Osteocyte (in vitro differentiated cells): ENCODE measurements at places on chromosomes 12 and 14. TPM values are rescaled to one million over a fixed set of nuclear protein-coding genes. Genes with fewer than 3 reads are reported as not detected.

GRCh38 chr12:96194971-96195844 is 1.0 kb downstream of the ELK3 start:
- no peak for DNase-seq

The BDKRB2 gene
- total RNA-seq = 0.31 and 0.40 TPM in 2 replicates

GRCh38 chr14:88281447-88281846 is 41.6 kb downstream of the KCNK10 start:
- no peak for DNase-seq

DNA sequence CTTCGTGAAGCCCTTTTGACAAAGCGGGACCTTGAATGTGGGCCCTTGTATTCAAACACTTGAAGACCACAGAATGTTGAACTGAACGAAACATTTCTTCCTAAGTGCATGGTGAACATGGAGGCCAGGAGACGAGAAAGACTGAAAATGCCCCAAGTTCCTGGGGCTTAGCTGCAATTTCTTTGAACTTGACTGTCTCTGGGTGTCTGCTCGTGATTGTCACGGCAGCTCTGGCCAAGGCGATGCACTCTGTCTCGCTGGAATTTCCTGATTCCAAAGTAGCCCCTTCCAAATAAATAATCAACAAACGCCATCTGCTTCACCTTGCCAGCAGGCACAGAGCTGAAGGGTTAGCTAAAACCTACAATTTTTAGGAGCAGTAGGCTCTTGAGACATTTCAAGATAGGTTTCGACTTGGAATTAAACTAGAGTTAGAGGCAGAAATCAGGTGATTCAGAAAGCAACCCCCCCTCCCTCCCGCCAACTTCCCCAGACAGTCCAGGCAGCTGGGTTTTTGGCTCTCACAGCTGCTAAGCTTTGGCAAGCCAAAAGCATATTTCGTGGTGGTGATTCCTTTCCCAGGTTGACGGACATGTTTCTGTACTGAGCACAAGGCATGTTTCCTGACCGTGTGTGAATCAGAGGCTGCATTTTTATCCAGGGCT is 13.5 kb upstream of the IRF2BPL start:
- no peak for DNase-seq

GRCh38 chr12:33529031-33529430 is 89.4 kb upstream of the SYT10 start:
- no peak for DNase-seq

- DNase-seq = no peak
Observed at GRCh38 chr12:82279536-82280058, 78.6 kb downstream of the CCDC59 start.

DNA sequence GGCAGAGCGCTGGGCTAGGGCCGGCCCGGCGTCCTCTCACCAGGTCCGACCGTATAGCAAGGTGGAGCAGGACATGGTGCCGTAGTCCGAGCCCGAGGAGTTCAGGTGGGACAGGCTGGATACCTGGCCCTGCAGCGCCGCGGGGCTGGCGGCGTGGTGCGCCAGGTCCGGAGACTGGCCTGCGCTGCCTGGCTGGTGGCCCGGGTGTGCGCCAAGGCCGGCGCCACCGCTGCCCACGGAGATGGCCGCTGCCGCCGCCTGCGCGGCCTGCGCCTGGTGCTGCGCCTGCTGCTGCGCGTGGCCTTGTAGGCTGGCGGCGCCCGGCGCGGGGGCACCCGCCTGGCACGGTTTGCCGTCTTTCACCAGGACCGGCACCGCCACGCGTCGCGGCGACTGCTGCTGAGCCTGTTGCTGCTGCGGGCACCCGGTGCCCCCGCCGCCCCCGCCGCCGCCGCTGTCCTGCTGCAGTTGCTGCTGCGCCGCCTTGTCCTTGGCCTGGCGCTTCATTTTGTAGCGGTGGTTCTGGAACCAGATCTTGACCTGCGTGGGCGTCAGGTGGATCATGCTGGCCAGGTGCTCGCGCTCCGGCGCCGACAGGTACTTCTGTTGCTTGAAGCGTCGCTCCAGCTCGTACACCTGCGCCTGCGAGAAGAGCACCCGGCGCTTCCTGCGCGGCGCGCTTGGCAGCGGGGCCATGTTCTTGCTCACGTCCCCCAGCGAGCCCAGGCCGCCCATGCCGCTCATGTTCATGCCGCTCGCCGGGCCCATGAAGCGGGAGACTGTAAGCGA is 2.6 kb downstream of the NKX2-1 start:
- peak; percentile 69 for DNase-seq

- no peak for DNase-seq
Observed at GRCh38 chr12:76692846-76693245, 71.1 kb upstream of the ZDHHC17 start.

DNA sequence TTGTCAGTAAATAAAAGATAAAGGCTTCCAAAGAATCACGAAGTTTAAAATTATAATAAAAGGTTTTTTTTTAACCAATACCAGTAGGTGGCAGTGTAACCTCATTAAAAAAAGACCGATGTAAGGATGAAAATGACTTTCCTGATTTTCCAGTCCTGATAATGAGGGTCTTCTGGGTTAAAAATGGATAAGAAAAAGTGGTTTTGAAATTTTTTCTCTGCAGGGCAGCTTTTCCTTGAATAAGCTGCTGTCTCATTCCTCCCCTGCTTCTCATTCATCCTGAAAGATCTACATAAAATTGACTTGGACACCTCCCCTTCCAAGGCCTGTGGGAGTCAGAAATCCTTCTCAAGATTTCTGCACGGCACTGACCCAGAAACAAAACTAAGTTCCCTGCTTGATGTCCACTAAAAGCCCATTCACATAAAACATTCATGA is 58.9 kb upstream of the FBXO33 start:
- no peak for DNase-seq

DNA sequence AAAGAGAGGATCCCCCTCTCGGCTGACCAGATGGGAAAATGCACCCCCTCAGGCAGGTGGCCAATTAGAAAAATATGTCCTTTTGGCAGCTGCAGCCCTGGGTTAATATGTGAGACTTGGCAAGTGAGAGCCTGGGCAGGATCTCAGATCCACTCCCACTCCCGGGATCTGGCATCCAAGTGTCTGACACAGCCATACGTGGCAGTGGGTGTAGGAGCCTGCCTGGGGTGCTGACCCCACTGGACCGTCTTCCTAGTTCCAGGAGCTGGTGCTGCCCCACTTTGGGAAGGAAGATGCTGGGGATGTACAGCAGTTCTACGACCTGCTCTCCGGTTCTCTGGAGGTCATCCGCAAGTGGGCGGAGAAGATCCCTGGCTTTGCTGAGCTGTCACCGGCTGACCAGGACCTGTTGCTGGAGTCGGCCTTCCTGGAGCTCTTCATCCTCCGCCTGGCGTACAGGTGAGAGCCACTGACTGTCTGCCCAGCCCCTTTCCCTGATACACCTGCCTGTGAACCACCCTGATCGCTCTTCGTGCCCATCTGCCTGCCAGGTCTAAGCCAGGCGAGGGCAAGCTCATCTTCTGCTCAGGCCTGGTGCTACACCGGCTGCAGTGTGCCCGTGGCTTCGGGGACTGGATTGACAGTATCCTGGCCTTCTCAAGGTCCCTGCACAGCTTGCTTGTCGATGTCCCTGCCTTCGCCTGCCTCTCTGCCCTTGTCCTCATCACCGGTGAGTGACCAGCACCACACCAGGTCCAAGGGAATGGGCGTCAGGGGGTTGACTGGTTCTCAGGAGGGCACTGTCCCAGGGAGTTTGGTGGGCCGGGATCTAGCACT is 5.8 kb downstream of the NR4A1 start:
- DNase-seq = no peak

GRCh38 chr12:67534681-67535080 is 113.9 kb upstream of the DYRK2 start:
- DNase-seq = no peak

- no peak for DNase-seq
Observed at GRCh38 chr14:40232302-40232701, 800.1 kb upstream of the FBXO33 start.

The TAS2R43 gene
- total RNA-seq = 0.86 and 1.0 TPM in 2 replicates

The RPL10L gene
- not detected in 2 replicates for total RNA-seq

The TSHR gene
- total RNA-seq = not detected in 2 replicates

DNA sequence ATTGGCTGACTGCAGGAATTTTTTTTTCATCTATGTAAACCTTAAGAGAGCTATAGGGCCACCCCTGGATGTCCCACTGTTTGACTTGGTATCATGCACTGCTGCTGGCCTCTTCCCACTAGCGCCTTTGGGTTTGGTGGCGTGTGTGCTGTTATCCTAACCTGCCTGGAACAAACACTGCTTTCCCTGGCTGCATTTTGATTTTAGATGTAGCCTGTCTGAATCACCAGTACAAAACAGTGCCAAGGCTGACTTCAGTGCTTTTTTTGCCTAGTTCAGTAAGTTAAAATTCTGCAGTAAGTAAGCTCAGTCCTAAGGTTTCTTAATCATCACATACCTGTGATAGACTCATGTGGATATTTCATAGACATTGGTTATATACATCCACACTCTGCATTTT is 99.2 kb downstream of the EML1 start:
- DNase-seq = no peak

- no peak for DNase-seq
Observed at GRCh38 chr12:12350868-12351463, 924 bp upstream of the MANSC1 start.

DNA sequence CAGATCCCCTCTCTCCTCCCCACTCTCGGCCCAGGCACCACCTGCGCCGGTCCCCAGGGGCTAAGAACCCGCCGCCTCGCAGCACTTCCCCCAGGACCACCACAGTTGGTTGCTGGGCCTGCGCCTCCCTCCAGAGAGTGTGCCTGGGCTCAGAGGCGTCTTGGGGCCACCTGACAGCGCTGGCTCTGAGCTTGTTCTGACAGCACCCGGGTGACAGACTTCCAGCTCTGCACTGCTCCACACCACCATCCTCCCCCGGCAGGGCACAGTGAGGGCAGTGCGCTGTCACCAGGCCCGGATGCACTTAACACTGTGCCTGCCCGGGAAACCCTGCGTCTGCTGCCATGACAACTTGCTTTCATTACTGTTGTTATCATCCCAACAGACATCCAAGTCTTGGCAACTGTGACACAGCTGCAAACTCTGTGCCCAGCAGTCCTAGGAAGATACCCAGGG is 6.6 kb downstream of the BRF1 start:
- no peak for DNase-seq

DNA sequence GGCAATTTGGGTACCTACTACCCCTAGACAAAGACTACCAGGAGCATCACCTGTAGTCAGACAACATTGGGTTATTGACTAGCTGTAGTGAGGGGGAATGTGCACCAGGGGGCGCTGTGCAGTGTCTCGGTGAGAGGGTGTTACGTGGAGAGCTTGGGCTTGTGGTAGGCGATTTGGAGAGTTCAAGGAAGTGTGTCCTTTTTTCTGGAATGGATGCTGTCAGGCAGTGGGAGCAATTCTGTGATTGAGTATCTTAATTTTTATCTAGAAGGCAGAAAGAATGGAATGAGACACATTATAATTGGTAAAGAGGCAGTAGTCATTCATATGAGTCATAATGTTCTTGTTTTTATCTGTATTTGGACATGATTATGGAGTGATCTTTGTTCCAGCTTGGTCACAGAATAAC is 187.7 kb downstream of the GALC start:
- no peak for DNase-seq

The AQP6 gene
- total RNA-seq = not detected in 2 replicates

DNA sequence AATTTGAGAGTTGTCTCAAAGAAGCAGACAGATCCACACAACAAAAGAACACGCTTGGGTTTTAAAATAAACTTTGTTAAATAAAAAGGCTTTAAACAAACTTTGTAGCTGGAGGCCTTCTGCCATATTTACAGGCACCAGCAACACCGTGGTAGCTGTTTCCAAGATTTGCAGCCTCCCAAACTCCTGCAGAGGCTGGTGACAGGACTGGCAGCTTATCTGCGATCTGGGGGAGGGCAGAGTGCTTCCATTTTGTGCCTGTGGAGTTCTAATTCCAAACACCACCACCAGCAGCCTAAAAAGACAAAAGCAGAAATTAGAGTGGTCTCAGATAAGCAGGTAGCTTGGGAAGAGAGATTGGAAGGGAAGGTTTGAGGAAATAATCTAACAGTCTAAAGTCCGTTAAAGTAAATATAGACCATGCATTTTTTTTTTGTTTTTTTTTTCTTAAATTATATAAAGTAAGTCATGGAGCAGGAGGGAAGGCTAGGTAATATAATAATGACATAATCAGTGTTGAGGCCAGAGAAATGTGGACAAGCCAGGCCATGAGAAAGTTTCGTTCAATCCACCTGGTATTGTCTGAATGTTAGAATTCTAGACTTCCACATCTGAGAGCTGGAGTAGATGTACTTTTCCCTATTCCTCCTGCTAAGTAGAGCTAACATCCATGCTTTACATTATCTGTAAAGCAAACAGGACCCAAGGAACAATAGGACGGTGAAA is 69.6 kb upstream of the TMEM132D start:
- DNase-seq = no peak

GRCh38 chr14:55607386-55607785 is 27.4 kb downstream of the KTN1 start:
- DNase-seq = no peak

DNA sequence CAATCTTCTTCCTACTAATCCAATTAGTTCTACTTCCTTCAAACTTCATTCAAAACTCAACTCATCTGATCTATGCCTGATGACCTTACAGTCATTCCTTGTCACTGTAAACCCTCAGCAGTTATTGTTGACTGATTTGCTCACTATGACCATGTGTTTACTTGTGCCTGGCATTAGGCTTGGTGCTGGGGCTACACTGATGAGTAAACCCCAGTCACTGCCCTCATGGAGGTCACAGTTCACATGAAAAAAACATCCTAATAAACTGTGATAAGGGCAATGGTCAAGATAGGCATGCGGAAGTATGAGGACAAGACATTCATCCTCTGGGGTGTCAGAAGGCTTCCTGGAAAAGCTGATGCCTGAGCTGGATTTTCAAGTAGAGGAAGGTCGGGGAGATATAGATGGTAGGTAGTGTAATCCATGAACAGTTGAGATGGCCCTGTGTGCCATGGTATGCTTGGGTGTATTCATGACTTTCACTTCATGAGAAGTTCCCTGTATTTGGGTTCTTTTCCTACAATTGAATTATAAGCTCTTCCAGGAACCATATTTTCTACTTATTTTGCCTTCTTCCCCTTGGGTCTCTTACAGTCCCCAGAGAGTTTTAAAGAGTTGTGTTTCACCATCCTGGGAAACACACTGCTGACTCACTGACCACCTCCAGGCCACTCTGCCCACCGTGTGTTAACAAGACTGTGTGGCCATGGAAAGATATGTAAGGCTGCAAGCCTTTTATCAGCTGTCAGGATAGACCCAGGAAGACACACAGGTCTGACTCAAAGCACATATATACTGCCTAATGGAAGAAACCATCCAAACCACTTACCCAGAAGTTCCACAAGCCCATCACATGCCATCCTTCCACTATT is 38.7 kb upstream of the DUSP6 start:
- DNase-seq = no peak

DNA sequence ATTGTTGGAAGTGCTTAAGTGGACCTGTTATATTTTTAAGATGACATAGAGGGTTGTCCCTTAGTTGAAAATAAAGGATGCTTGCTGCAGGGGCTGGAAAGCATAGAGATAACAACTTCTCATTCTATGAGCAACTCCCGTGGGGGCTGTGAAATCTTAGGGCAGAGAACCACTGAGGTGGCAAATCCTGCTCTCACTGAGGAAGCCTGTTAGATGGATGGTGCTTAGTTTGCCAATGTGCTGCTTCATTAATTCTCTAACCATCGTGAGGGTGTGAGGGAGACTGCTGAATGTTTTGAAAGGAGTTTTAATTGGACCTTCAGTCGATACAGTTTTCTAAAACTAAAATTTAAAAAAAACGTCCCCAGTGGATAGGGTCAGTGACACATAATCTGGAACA is 46.5 kb downstream of the PTPRO start:
- no peak for DNase-seq

The SRGAP1 gene
- 11.0 and 11.7 TPM in 2 replicates for total RNA-seq

The KRT8 gene
- total RNA-seq = 18.6 and 19.8 TPM in 2 replicates
